AML-193 (cell line): ENCODE measurements at places on chromosomes 5 and 9.

- no peak for DNase-seq
These were observed 20.1 kb downstream of the SREK1 start for GRCh38 chr5:66164044-66164790.

GRCh38 chr9:4346131-4346530 is 46.3 kb upstream of the GLIS3 start:
- no peak for DNase-seq

GRCh38 chr9:83047839-83048775 is 14.8 kb downstream of the RASEF start:
- no peak for DNase-seq

- no peak for DNase-seq
These were observed 191.3 kb upstream of the NREP start for GRCh38 chr5:111948092-111948841.

GRCh38 chr5:132259069-132259851 is 1.8 kb downstream of the PDLIM4 start:
- DNase-seq, result no peak

DNA sequence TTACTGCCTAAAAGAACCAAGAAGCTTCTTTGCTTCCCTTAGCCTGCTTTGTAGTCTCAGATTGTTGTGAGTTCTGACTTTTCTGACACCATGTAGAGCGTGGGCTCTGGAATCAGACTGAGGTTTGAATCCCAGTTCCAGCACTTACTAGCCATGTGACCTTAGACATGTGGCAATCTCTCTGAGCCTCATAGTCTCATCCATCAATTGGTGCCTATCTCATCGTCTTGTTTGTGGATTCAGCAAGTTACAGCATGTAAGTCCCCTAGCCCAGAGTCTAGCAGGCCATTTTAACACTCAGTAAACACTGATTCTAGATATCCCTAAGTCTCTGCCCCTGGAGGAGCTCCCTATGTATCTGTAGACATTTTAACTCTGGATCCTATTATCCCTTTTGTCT is 94.7 kb downstream of the ANGPTL2 start:
- DNase-seq, result no peak

DNA sequence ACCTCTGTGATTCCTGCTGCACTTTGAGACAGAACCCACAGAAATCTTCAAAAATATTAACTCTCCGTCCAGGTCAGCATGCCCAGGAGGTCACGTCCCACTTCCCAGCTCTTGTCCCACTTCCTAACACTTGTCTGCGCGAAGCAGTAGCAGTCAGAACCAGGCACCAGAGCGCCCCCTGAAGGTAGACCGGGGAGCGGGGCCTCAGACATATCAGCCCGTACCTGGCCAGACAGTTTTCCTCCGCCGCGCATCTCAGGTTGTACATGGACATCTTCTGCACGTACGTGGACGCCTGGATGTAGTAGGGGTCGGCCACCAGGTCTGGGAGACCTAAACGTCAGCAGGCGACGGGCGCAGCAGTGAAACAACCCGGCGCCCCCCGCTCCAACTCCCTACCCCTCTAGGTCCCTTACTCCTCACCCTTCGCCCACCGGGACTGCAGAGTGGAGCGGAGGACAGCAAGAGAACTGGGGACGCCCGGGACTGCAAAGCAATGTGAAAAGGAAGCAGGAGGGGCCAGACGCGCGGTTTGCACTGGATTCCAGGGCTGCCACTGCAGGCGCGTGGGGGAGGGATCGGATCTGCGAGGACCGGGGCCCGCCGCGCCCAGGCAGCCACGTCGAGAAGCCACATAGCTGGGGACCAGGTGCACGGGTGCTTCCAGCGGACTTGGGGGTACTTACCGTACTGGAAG is 1.2 kb downstream of the LOX start:
- DNase-seq, result no peak

GRCh38 chr9:36092509-36093215 is 43.9 kb upstream of the GLIPR2 start:
- DNase-seq, result no peak

GRCh38 chr9:95344735-95345325 is 27.3 kb upstream of the FANCC start:
- no peak for DNase-seq

DNA sequence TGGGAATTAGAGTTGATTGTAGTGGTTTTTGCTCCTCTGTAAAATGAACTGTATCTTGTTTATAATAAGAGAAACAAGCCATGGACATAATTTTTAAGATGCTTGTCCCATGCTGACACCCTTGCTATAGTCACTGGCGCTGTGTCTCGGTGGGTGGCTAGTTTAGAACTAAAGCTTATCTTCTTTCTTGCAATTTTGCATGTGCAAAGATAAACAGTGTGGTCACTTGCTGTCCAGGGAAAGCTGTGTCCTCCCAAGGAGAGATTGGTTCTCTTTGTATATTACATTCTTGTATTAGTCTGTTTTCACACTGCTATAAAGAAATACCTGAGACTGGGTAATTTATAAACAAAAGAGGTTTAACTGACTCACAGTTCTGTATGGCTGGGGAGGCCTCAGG is 143.8 kb downstream of the MELK start:
- DNase-seq, result no peak

DNA sequence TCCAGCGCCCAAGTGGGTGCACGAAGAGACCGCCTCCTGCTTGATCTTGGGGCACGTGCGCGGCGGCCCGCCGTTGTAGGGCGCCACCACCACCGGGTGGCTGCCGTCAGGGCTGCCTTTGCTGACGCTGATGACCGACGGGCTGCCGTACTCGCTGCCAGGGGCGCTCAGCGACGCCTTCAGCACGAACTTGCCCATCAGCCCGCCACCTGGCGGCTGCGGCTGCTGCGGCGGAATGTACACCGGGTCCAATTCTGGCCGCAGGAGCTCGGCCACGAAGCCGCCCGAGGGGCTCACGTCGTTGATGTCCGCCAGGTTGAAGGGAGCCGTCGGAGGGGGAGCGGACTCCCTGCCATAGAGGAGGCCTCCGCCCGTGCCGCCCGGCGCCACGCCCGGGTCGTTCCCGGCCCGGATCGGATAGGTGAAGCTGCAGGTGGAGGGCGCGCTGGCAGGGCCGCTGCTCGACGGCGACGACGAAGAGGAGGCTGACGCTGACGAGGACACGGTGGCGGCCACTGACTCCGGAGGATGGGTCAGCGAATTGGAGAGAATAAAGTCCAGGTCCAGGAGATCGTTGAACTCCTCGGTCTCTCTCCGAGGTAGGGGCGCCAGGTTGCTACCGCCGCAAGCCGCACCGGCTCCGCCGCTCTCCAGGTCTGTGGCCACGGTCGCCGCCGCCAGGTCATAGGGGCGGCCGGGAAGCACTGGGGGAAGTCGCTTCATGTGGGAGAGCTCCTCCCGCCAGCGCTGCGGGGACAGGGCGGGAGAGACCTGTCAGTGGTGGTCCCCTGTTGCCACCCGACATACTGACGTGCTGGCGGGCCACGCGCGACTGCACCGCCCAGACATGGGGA is 1.8 kb downstream of the KLF4 start:
- no peak for DNase-seq

DNA sequence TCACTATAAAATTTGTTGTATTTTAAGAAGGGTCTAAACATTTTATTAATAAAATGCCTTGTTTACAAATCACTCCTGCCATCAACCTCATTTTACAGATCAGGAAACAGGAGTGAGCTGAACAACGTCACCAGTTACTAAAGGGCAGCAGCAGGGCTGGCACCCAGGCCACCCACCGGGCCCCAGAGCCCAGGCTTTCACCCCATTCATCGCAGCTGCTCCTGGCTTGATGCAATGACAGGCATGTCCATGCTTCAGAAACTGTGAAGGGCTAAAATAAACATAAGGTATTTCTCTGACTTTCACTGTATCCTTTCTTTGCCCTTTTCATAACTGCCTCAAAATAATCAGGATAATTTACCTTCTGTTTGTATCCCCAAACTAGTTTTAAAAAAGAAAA is 18.1 kb downstream of the MED27 start:
- DNase-seq, result no peak

GRCh38 chr5:134072471-134073210 is 41.8 kb upstream of the TCF7 start:
- DNase-seq, result no peak

GRCh38 chr5:101679816-101680215 is 616.3 kb downstream of the SLCO4C1 start:
- DNase-seq, result peak; percentile 47

DNA sequence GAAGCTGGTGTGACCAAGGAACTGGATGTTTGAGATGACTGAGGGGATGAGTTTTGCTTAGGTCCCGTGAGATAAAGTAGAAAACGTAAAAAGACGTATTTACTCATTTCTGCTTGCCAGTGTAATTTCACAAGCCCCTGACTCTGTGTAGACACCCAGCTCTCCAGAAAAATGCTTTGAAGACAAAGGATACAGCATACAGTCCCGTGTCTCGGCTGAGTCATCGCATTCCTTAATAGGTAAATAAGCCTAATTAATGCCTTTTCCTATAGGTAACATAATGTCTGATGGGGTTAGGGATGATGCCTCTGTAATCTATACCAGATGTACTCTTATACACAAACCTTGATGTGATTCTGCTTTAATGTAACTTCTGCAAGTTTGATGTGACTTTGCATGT is 20.2 kb downstream of the S100Z start:
- DNase-seq, result no peak

DNA sequence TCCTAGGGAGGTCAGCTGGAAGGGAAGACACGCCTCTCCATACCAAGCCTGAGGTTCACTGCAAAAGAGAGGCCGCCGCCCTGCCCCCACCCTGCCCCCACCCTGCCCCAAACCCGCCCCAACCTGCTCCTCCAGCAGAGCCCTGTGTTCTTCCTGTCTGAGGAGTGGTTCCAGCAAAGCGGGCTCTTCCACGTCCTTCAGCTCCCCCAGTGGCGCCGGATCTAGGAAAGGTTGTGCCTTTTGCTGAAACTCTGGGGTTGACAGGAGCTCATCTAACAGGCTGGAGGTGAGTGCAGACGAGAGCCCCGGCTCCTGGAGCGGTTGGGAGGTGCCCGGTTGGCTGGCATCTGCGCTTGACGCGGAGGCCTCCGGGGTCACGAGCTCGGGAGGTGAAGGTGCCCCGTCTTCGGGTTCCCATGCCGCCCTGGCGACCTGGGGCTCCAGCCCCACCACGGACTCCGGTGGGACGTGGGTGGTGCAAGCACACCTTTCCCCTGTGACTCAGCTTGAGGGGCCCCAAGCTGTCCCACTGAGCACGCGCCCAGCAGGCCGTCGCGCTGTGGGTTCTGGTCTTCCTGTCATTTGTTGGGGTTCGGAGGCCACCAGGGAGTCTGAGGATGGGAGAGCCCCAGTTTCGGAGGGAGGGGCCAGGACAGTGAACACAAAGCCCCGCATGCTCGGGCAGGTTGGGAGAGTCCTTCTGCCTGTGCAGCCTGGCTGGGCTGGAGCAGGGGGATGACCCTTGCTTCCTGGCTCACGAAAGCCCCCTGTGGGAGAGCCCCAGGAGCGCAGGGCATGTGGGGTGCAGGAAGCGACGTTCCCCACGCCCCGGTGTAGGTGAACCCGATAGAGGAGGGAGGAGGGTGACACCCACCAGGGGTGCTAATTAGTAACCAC is 1467.1 kb downstream of the FOXD4L5 start:
- no peak for DNase-seq

- no peak for DNase-seq
These were observed 80.0 kb downstream of the SYK start for GRCh38 chr9:90881648-90882047.

- DNase-seq, result no peak
These were observed 370.2 kb upstream of the C9orf72 start for GRCh38 chr9:27943501-27943900.

DNA sequence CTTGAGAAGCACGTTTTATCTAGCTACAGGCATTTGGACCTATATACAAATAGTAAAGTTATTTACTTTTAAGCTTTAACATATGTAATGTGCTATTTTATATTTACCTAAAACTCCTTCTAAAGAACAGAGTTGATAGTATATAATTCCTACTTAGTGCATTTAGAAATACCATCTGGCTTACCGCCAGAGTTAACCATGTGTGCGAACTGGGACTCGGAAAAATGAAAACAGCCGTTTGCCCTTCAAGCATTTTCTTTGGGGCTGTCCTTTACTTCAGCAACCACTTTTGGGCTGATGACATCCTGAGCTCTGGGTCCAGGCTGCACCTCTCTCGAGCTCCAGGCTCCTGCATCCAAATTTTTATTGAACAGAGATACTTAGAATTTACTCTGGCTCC is 21.9 kb upstream of the DHFR start:
- no peak for DNase-seq

DNA sequence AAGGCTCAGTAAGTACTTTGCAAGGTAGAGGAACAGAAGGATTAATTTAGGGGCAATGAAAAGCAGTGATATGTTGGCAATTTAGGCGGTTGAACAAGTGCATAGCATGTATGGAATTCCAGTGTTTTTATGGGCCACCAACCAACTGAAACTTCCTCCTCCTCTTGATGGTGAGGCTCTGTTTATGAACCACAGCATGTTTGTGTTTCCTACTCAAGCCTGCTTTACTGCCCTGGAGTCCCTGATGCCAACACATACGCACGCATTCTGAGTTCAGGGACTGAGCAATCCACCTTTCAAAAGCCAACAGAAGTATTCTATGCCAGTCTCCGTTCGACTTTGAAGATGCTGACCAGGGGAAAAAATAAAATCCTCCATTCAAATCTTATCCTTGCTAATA is 417.5 kb downstream of the EFNA5 start:
- DNase-seq, result no peak

DNA sequence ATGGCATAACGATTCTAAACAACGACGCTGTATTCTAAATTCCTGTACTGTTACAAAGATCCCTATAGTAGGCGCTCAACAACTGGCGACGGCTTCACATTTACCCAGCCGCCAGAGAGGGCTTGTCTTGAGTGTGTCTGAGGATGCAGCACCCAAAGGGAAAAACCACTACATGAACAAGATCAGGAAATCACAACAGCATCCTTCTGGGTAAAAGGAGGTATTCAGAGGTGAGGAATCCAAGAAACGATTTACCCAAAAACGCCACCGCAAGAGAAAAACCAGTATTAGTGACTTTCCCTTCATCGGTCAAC is 711 bp downstream of the TTC33 start:
- DNase-seq, result peak; percentile 72

DNA sequence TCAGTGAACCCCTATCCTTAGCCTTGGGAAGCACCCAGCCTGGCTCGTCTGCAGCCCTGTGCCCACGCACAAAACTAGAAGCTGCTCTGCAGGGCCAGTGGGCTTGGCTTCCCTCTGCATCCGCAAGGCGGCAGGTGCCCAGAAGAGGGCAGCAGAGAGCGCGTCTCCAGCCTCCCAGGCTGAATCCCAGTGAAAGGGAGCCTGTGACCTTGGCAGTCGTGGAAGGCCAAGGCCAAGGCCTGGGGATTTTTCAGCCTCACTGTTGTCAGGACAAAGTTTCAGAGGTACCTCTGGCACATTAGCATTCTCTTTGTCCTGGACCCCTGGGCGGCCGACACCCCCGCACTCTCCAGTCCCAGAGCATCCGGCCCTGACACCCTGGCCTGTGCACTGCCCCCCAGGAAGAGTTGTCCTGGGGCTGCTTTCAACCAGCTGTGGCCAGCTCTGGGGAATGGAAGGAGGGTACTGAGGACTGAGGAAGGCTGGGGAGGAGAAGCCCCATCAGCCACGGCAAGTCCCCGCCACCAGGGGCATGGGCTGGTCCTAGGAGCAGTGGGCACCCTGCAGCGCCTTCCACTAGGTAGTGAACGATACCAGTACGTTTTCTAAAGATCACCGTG is 63.6 kb upstream of the IL17B start:
- peak; percentile 20 for DNase-seq

- no peak for DNase-seq
These were observed 132.7 kb upstream of the ERCC6L2 start for GRCh38 chr9:95742821-95743220.

GRCh38 chr5:65672796-65673195 is 48.0 kb downstream of the SHLD3 start:
- peak; percentile 35 for DNase-seq
